ENCODE measurements at places on chromosomes 16 and 17. TPM values are rescaled to one million over a fixed set of nuclear protein-coding genes. Genes with fewer than 3 reads are reported as not detected.

DNA sequence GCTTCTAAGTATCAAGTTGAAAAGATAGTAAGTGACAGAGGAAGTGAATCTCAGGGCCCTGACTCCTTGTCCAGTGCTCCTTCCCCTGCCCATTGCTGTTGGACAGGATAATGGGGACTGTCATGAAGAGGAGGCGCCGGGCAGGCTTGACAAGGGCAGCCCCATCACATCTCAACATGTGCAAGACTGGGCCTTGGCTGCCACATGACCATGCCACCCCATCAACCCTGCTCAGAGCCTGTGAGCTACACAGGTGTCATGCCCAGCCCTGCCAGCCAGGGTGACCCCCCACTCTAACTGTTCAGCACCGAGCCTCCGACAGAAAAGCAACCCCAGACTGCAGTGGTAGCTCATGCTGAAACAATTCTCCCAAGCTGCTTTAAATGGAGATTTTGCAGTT lies 171.6 kb downstream of the C16orf78 start:
- no peak for DNase-seq

- no peak for DNase-seq
These were observed at the start of gene KRT33B for GRCh38 chr17:41369713-41370112. Gene KRT33B, minus strand, starts transcription at chr17:41369813. Its CDS starts 63 bp downstream, at chr17:41369750.

Gene GNG13
- not detected for polyA plus RNA-seq

DNA sequence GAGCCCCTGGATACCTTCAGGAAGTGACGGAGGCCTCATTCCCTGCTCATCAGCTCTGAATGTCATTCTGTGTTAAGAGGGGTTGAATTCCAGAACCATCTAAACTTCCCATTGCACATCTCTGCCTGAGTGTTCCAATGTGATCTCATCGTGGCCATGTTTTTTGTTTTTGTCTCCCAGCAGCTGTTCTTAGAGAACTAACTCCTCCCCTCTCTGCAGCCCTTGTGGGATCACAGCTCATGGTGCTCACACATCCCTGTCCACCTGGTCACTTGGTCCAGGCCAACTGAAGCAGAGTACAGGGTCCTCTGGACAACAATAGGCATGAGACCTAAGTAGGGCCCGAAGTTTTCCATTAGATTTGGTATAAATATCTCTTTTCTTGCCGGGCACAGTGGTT lies 6.0 kb upstream of the SYT17 start:
- DNase-seq = no peak

GRCh38 chr17:65704731-65705130 lies 143.3 kb upstream of the AXIN2 start:
- no peak for DNase-seq

Gene ADPRM
- polyA plus RNA-seq = 10.8 TPM

Gene TBC1D3C
- polyA plus RNA-seq = not detected

DNA sequence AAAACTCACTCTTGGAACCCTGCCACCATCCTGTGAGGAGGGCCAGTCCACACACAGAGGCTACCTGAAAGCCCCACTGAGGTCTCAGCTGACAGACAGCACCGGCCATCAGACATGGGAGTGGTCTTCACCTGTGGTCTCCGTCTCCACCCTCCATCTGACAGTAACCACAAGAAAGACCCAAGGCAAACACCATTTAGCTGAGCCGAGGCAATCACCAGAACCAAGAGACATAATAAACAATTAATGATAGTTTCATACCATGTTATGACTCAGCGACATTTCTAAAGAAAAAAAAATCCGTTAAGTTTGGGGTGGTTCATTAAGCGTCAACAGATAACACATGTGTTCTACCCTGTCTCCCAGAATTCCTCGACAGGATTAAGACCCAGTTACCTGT lies 6.1 kb upstream of the EVPLL start:
- DNase-seq = no peak

- DNase-seq = no peak
These were observed 63.3 kb downstream of the KSR1 start for GRCh38 chr17:27519550-27519949.

- DNase-seq = no peak
These were observed 15.1 kb upstream of the ATP6V0C start for GRCh38 chr16:2498531-2499253.

- no peak for DNase-seq
These were observed 48.2 kb downstream of the EPN2 start for GRCh38 chr17:19285213-19285900.

Gene GRAP
- polyA plus RNA-seq = 0.02 TPM

Gene SOST
- polyA plus RNA-seq = not detected

GRCh38 chr17:43846221-43846712 lies 709 bp upstream of the CD300LG start:
- peak; percentile 93 for DNase-seq

- no peak for DNase-seq
These were observed 607.2 kb downstream of the MAF start for GRCh38 chr16:78993346-78993745.

Gene MLLT6
- 43.6 TPM for polyA plus RNA-seq

Gene PKMYT1
- polyA plus RNA-seq = 8.5 TPM

GRCh38 chr17:18937981-18938691 lies 13.8 kb upstream of the SLC5A10 start:
- no peak for DNase-seq

GRCh38 chr17:44466339-44466738 lies 36.9 kb downstream of the GPATCH8 start:
- DNase-seq = no peak

Gene RARA
- polyA plus RNA-seq = 13.3 TPM

- DNase-seq = no peak
These were observed 90.2 kb downstream of the VPS53 start for GRCh38 chr17:624341-624860.

Gene SLFN14
- not detected for polyA plus RNA-seq

DNA sequence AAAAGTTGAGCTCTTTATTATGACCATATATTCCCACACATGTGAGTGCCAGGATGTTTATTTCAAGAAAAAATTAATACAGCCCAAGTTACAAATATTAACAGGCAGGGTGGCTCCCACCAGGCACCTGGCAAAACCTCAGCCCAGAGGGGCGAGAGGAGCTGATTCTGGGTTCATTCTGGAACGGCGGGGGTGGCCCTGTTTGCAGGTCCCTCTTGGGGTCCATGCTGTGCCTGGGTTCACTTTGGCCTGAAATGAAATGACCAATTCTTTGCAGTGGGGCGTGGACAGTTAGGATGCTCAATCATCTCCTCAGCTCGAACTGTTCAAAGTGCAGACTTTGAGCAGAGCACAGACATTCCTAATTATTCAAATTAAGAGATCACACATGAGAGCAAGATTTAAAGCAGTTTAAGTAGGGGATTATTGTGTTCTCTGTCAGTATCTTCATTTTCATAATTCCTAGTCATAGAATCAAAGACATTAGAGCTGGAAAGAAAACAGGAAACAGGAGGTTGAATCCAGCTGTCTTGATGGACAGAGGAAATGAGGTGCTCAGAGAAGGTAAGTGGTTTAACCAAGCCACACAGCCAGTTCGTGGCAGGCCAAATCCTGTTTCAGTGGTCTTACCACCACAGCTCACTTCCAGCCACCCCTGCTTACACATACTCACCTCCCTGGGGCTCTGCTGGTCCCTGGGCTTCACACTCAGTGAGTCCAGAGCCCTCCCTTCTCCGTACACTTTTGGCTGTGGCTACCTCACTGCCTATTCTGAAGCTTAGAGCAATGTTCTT lies 363.9 kb upstream of the TNRC6C start:
- no peak for DNase-seq

DNA sequence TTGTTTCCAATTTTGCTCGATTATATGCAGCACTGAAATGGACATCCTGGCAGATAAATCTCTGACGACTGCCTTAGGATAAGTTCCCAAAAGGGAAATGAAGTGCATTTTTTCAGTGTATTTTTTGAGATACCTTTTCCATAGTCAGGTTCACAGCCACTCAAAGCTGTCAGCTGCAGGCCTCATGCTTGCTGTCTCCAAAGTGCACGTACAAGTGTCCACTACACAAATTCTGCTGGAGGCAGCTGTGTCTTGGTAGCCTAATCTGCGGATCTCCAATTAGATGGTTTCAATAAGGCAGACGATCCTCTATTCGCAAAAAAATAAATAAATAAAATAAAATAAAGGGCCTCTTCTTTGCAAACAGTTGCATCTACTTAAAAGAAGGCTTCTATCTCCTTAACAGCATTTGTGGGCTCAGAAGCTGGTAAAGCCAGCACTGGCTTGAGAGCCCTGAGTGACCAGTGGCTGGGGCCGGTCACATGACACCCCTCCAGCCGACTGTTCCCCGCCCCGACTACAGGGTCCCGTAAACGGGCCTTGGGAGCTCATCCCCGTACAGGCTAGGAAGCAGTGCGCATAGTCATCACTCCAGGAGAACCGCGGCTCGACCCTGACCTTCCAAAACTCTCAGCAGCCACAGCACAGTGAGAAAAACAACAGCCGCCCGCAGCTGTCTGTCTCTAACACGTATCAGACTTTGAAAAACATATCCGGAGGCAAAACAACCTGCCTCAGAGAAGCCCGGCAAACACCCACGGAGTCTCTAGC lies 18.8 kb downstream of the RPH3AL start:
- DNase-seq = peak; percentile 87

DNA sequence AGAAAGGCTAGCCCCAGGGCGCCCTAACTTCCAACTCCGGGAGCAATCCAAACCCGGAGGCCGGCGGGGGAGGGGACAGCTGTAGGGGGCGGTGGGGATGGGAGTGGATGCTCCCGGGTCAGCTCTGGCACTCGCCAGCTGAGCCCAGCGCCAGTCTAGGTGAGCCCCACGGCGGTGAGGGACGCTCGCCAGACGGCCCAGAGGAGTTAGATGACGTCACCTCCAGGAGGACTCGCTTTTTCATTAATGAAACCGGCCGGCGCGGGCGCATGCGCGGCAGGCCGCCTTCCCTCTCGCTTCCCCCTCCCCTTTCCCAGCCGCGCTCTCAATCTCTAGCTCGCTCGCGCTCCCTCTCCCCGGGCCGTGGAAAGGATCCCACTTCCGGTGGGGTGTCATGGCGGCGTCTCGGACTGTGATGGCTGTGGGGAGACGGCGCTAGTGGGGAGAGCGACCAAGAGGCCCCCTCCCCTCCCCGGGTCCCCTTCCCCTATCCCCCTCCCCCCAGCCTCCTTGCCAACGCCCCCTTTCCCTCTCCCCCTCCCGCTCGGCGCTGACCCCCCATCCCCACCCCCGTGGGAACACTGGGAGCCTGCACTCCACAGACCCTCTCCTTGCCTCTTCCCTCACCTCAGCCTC lies at the start of gene NF1:
Gene NF1, plus strand, starts transcription at position 378 of the 636 bp plus-strand sequence. CDS start 333 bp downstream, outside the sequence.
- DNase-seq = peak; percentile 98

- no peak for DNase-seq
These were observed 40.0 kb upstream of the DLX4 start for GRCh38 chr17:49928837-49929475.

DNA sequence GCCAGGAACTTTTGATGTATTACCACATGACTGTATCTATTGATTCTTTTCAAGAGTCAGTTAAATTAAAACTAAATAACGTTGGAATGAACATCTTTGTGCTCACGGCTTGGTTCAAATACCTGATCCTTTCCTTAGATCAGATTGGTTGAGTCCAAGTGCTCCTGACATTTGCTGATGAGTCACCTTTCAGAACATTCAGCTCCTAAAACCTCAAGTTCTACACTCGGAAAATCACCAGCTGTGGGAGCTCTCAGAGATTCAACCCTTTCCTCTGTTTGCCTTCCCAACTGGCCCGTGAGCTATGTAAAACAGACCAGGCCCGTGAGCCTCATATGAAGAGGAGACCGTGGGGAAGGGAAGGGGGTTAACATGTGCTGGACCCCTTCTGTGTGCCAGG lies 68.1 kb downstream of the RTN4RL1 start:
- no peak for DNase-seq

DNA sequence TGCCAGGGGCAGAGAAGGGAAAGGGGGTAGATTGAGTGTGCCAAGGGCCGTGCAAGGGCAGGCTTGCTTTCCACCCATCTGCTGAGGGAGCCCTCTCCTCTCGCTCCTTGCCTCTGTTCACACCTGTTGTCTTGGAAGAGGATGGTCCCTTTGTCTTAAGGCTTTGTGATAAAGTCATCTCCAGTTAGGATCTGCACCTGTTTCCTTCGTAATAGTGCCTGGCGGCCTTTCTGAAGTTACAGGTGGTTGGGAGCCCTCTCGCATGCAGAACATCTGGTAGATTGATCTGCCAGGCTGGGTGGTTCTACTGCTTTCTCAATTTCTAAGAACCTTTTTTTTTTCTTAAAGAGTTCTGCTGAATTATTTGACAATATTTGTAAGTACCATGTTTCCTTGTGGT lies 16.3 kb downstream of the UBFD1 start:
- DNase-seq = no peak

GRCh38 chr17:14078027-14078426 lies 8.7 kb downstream of the COX10 start:
- DNase-seq = no peak

DNA sequence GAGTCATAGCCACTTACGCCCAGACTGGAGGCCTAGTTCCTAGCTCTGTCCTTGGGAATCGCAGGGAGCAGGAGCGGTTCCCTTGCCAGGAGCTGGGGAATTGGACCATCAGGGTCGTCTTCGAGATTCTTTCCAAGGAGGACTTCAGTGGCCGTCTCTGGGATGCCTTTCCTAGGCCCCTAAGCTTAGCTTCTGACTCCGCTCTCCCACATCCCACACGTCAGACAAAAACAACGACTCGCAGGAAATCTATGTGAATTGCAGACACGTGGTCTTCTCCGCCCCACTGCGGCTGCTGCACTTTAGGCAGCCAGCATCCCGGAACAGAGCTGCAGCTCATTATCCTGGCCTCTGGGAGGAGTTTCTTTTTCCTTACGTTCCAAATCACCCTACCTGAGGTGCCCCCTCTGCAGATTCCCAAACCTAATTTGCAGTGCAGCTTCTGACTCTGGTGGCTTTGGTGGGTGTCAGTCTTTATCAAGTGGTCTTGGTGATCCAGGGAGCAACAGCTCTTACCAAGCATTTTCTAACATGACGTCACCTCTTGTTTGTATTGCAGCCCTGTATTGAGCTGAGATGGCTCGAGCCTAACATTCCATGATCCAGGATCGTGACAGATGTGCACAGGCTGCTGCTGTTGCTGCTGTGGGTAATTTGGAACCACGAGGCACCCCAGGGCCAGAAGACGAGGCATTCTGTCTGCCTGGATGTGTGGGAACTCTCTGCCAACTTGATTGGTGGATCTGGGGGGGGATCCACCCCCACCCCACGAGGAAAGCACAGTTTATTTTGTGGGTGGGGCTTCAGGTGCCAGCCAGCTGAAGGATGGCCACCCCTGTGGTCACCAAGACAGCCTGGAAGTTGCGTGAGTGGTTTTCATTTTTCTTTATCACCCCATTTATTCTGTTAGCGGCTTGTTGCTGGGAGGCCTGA lies 1.1 kb downstream of the KATNB1 start:
- peak; percentile 62 for DNase-seq

- no peak for DNase-seq
These were observed at the start of gene SCARF1 for GRCh38 chr17:1645207-1646171. Gene SCARF1, minus strand, starts transcription at chr17:1645732. Its CDS starts 35 bp downstream, at chr17:1645697.
